Astrocyte of the hippocampus (primary cell): ENCODE measurements at places on chromosomes 4 and X.
A peak's percentile ranks its signal among the peaks of the same experiment; 100 is the strongest.

DNA sequence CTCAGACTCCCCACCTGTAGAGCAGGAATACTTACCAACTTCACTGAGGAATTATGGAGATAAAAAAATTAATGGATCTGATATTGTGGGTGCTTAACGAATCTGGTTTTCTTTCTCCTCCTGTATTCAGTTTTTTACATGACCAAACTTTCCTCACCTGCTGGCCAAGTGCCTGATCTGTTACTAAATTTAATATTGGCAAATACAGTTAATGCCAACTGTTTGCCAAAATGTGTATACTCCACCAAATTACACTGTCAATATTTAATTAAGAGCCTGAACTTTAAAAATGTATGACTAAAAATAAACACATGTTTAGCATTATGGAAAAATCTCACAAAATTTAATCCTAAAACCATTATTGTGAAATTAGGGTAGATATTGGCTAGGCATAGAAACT lies 3.3 kb downstream of the PGRMC2 start:
- DNase-seq: no peak

- no peak for DNase-seq
Measured at GRCh38 chrX:391717-392574, 5.2 kb upstream of the PPP2R3B start.

DNA sequence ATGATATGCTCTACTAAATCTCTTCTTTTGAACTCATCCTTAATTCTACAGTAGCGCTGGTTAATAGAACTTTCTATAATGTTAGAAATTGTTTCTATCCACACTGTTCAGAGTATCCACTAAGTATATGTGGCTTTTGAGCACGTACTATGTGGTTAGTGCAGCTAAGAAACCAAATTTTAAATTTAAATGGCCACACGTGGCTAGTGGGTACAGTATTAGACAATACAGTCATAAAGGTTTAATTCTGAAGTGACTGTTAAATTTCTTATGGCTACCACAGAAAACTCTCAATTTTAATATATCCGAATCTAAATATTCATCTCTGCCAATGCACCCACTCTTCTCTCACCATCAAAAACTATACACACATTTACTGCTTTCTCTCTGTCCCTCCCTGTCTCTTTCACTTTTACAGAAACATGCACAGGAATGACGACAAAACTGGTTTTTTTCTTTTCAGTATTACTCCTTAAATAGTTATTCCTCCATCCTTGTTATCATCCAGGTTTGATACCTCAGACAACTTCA lies 583.9 kb downstream of the KCTD8 start:
- DNase-seq: no peak

DNA sequence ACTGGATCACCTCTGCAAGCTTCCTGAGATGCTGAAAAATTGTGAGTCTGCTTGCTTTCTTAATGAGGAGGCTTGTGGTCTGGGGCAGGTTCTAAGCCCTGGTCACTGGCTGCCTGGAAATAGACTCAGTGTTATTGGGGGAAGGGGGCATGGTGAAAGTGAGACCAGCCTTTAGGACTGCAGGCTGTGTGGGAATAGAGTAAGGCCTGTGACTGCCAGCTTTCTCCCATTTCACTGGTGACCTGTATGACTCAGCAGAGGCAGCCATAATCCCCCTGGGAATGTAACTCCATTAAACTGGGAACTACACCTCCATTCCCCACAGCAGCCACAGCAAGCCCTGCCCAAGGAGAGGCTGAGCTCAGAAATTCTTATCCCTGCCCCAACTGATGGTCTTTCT lies 55.9 kb upstream of the IL15 start:
- DNase-seq: peak; percentile 55

DNA sequence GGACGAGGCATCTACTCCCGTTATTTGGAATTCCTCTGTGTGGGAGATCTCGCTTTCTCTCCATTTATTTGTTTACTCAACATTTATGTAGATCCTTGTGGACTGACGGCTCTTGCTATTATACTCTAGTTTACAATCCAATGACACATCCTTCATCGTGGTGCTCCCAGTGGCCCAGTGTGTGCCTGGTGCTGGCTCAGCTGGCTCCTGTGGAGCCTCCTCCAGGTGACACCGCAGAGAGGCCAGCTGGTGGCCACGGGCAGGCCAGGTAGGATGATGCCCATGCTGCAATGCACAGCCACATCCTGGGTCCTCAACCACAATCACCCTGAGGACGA lies 84.0 kb upstream of the AFAP1 start:
- no peak for DNase-seq

GRCh38 chr4:15368856-15369255 lies 59.0 kb upstream of the C1QTNF7 start:
- DNase-seq: peak; percentile 69

DNA sequence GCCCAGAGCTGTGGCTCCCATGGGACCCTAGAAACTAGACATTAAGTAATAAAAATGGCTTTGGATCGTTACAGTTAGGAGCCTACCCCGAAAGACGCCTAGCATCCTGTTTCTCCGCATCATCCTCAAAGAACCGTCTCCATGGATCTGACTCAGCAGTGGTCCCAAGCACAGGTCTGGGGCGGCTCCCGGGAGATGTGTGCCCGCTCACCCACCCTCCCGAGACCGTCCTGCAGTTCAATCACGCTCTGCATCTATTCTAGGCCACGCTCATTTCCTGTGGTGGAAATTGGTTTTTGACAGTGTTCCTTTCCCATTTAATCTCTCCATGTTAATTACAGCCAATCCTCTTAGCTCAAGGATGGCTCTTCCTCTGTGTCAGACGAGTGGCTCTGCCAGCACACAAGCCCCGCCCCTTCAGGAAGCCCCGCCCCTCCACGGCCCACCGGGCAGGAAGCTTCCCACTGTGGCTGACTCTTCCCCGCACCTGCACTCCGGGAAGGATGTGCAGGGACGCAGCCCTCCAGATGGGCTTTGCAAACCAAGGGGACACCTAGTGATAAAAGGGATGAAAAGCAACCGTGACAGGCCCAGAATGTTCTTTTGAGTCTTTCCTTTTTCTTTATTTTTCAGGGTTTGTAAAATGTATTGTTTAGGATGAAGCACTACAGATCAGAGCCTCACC lies 34.5 kb upstream of the HELT start:
- peak; percentile 42 for DNase-seq

GRCh38 chr4:6272863-6273660 lies 3.4 kb downstream of the WFS1 start:
- DNase-seq: peak; percentile 93

DNA sequence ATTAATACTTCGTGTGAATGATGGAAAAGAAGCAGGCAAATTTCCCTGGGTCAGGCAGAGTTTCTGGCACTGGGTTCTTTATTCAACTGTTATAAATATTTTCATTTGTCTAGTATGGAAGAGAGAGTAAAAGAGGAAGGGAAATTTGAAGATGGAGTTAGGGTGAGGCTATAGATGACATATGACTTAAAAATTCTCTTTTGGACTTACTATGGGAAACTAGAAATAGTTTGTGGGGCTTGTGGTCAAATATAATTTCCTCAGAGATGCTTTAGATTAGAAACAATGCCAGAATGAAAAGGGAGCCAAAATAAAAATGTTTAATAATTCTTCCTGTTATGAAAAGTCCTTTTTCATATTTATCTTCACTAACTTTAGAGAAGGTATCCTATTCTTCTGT lies 103.2 kb downstream of the GC start:
- DNase-seq: no peak

DNA sequence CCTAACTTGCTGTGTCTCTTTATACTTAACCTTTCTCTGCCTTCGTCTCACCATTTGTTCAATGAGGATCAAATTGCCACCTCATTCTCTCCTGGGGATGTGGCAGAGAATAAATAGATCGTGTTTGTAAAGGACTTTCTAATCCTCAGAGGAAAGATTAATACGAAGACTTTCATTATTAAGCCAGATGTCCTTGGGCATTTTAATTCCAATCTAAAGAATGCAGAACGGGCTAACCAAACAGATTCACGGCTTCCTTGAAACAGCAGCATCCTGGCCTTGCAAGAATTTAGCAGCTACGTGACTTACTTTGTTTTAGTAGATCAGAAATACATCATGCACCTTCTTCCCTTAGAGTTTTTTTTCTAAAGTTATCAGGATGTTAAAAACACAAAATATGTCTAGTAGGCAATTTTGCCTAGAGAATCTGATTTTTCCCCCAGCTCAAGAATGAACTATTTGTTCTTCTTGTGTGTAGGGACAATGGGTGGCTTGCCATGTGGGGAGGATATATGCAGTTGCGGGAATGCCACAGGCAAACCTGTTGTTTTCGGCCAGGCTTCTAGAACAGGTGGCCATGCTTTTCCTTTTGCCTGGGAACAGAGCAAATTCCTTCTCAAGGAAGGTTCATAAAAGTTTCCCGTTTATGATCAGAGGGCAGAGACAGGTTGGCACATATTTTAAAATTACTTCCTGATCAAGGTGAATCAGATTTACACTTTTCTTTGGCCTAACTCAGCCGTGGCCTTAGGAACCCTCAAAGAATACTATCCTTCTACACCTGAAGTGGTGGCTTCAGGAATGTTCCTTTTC lies 3.0 kb downstream of the MID1 start:
- DNase-seq: peak; percentile 22
